Stimulated activated CD4-positive, alpha-beta T cell treated with anti-CD3 and anti-CD28 coated beads, TNF-alpha, amount 100 ng/mL, for 4 hours (primary cell): ENCODE measurements at places on chromosomes 12 and 14.

DNA sequence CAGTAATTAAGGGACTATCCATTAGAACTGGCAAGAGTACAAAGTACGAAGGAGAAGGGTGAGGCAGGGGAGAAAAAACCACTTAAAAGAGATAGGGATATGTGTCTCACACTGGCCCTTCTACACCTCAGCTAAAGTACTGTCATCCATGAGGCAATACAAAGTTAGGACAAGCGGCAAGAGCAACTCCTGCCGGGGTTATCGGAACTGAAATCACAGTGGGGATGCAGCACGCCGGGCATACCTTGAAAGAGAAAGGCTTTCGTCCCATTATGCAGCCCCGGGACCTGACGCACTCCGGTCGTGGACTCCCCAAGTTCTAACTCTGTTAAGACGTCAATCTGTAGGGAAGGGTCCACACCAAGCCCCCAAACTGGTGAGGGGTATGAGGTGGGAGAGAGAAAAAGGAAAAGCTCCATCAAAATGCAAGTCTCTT is 1.1 kb downstream of the NELL2 start:
- DNase-seq = no peak

- DNase-seq = no peak
Measured at GRCh38 chr14:42421377-42422078, 814.9 kb downstream of the LRFN5 start.

DNA sequence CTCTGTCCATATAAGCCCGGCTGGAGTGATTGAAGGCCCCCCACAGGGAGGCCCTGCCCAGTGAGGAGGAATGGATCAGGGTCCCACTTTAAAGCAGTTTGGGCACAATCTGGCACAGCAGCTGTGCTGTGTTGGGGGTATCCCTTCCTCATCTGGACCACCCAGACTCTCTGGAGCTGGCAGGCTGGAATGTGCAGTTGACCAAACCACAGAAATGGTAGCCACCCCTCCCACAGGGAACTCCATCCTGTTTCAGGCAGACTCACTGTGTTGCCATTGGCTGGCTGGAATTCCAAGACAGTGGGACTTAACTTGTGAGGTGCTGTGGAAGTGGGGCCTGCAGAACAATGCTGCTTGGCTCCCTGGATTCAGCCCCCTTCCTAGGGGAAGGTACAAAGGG is 53.5 kb upstream of the YARS2 start:
- DNase-seq = no peak

DNA sequence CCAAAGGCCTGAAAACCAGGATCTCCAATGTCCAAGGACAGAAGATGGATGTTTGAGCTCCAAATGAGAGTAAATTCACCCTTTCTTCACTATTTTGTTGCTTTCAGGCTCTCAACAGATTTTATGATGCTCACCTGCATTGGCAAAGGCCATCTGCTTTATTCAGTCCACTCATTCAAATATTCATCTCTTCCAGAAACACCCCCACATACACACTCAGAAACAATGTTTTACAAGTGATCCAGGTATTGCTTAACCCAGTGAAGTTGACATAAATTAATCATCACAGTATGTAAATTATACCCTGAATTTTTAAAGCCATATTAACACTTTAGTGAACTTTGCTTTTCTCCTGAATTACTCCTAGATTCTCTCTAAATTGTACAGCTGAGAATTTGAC is 63.3 kb downstream of the DUSP6 start:
- no peak for DNase-seq

GRCh38 chr12:76346798-76347420 is 1.3 kb downstream of the BBS10 start:
- DNase-seq = no peak

DNA sequence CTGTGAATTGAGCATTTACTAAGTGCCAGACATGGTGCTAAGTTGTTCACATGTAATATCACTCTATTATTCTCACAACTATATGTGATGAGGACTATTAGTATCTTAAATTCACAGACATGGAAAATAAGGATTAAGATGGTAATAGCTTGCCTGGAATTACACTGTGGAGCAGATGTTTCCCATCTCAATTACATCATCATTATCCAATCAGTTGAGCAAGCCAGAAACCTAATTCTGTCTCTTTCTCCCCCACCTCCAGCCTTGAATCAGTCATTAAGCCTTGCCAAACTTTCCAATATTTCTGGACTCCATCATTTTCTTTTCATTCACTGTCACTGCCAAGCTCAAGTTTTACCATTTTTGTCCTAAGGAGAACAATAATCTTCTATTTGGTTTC is 287.8 kb upstream of the KITLG start:
- DNase-seq = no peak

GRCh38 chr12:124822218-124822617 is 41.4 kb downstream of the SCARB1 start:
- no peak for DNase-seq

GRCh38 chr12:851343-851742 is 98.2 kb downstream of the RAD52 start:
- no peak for DNase-seq

DNA sequence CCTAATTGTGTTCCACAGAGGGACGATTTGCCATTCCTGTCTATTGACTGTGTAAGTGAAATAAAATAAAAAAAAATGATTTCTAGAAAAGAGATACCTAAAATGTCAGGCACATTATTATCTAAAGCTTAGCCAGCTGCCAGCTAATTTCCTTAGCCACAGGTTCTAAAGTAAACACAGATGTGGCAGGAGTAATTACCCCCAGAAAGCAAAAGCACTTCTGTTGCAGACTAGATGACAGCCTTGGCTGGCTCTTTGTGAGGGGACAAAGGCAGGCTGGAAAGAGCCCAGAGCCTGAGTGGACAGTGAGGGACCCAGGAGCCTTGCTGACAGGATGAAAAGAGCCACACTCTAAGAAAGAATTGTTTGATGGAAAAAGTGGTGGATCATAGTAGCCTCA is 418.1 kb downstream of the LRIG3 start:
- DNase-seq = no peak

- DNase-seq = no peak
Measured at GRCh38 chr14:39762576-39763401, 330.6 kb upstream of the FBXO33 start.

- DNase-seq = no peak
Measured at GRCh38 chr14:102923201-102923924, 900 bp downstream of the AMN start.

- no peak for DNase-seq
Measured at GRCh38 chr12:7915661-7916403, 20.2 kb downstream of the SLC2A3 start.

- DNase-seq = no peak
Measured at GRCh38 chr12:111458546-111459172, 52.9 kb downstream of the SH2B3 start.

- no peak for DNase-seq
Measured at GRCh38 chr14:72451054-72451972, 442.6 kb downstream of the DPF3 start.

GRCh38 chr14:96192975-96193805 is 11.4 kb upstream of the BDKRB2 start:
- no peak for DNase-seq

GRCh38 chr14:94028450-94028826 is 2.3 kb downstream of the OTUB2 start:
- no peak for DNase-seq

DNA sequence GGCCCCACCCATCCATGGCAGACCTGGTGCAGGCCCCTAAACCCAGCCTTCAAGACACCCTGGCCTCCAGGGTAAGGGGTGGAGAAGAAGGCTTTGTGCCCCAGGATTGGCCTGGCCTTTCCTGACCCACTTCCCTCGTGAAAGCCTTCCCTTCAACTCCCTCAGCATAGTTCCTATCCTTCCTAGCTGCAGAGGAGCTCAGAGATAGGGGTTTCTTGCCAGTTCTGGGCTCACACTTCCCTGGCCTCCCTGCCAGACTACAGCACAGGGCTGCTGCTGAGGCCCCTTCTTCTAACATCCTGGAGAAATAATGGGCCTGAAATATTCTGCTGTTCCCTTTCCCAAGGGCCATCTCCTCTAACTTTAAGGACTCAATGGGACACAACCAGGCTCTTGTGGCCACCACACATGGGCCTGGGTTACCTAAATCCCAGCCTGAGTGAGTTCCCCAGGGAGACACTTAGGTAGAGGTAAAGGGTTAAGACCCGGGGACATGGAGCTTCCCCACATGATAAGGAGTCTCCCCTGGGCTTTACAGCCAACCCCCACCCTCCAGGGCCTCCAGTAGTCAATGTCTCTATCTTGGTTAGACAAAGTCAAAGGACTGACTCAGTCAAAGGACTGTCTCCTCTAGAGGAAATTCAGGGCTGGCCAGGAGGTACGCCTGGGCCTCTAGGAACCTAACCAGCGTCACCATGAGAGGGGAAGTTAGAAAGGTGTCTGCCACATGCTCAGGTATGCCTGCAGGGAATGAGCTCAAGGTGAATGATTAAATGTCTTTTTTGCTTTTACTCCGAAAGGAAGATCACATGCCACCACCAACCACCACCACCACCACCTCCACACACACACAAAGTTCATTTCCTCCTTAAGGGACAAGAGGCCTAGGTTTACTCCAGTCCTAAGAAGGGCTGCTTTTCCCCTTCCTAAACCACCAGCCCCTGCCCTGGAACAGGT is 7.1 kb downstream of the ZFP36L1 start:
- no peak for DNase-seq

- no peak for DNase-seq
Measured at GRCh38 chr12:7241404-7242005, 52.0 kb downstream of the PEX5 start.

DNA sequence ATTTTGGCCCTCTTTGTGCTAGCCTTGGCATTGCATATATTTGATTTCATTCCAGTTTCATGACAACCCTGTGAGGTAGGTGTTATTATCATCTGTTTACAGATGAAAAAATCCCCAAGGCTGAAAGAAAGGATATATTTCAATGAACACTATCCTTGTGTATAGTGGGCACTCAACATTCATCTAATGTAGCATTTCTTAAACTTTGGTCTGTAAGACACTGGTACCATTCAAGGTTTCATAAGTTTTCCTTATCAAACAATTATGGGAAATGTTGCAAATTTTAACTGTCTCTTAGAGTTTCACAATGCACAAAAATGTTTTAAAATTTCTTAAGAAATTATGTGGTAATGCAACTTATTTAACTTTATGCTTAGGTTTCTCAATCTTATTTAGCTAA is 44.3 kb downstream of the ATP23 start:
- DNase-seq = no peak

- no peak for DNase-seq
Measured at GRCh38 chr14:65267856-65268255, 144.7 kb upstream of the FUT8 start.

DNA sequence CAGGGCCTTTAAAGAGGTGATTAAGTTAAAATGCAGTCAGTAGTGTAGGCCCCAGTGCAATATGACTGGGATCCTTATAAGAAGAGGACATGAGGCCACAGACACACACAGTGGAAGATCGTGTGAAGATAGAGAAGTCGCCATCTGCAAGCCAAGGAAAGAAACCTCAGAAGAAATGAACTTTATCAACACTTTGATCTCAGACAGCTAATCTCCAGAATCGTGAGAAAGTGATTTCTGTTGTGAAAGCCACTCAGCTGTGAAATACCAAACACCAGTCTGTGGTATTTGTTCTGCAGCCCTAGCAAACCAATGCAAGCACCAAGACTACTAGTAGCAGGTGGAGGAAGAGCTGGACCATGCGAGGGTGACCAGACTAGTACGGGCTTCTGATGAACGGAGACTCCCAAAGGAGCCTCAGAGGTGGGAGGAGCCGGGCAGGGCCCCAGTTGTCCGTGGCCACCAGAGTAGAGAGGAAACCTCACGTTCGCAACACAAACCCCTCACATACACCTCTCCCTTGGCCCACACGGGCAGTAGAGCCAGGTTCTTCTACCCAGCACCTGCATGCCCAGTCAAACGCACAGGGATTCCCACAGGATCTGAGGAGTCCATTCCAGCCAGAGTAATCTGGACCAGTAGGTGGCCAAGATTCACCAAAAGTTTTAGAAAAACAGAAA is 243.0 kb downstream of the TTC8 start:
- no peak for DNase-seq

DNA sequence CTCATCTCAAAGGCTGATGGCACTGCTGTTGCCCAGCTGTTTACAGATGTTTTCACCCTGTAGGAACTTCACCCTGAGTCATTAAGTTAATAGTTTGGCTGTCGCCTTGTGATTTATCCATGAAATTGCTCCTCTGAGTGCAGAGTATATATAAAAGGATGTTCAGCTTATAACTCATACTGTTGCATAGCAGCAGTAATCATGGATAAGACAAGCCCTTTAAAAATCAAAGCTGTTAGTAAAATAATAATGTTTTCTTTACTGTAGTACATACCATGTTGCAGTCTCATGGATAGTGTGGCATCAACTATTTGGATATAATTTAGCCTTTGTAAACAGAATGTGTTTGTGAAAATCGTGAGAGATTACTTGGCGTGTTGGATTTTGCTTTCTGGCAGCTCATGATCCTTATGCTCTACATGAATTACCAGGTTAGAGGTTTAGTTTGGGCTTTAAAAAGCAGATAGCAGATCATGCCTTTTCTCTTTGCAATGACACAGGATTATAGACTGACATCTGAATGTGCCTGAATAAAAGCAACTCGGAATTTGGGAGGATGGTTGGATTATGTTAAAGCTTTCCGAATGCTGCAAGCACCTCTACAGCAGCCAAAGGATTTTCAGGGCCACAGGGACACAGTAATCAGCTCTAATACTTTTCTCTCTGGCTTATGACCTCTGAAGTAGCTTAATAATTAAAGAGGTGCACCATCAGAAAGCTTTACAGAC is 279.7 kb upstream of the ATP2B1 start:
- no peak for DNase-seq

DNA sequence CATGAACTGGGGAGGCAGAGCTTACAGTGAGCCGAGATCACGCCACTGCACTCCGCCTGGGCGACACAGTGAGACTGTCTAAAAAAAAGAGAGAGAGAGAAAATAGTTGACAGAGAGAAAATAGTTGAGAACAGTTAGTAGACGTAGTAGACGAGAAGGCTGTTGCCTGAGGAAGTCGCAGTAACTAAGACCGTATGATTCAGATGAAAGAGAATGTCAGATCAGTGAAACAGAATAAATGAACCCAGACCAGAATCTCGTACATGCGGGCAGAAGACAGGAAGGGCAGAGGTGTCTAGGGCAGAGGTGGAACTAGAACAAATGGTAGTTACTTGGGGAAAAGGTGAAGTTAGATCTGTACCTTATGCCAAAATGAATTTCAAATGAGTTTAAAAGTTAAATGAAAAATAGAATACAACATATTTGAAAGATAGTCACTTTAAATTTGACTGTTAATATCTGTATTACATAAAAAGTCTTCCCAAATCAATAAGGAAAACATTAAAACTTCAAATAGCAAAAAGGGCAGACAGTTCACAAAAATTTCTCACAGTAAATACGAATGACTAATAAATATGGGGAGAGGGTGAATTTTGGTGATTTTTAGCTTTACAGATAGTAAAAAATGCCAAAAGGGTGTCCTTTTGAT is 17.7 kb downstream of the MDM2 start:
- no peak for DNase-seq

DNA sequence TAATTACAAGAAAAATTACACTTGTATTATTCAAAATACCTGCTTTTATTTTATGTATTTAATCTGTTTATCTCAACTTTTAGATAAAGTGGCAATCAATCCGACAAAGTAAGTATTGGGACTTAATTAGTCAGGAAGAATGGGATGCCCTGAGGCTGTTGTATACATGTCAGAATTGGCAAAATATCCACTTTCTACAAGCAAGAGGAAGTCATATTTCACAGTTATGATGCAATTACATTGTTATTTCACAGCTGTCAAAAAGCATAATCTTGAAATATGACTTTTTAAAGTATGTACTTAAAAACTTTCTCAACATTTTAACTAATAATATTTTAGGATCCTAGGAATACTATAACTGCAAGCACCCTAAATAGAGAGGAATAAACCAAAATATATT is 357.1 kb upstream of the MGAT4C start:
- DNase-seq = no peak

GRCh38 chr14:68392393-68393141 is 400.3 kb downstream of the ZFP36L1 start:
- DNase-seq = no peak
